ENCODE measurements at places on chromosomes 16 and 17.

DNA sequence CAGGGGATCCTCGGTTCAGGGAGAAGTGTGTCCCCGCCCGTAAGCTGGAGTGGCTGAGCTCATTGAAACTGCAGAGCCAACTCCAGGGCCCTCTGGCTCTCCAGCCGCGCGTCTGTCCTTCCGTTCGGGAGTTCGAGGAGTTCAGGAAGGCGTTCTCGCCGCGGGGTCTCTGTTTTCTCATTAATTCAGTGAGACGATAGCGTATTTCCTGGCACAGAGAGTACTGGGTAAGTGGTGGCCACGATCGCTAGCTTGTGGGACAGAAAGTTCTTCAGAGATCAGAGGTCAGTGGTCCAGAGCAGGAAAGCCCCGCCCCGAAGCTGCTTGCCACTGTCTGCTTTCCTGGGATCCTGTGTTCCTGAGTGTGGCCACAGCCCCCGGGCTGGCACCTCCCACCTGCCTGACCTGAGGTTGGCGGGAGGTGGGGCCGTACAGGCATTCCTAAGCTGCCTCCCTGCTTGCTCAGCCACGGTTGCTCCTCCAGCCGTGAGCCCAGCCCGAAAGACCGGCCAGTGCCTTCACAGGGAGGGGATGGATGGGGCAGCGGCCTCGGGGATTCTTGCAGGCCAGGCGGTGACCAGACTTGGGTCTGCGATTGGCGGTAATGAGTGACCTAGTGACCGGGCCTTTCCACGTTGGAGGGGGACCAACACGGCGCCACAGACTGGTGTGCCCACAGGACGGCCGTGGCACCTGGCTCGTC, 8.9 kb downstream of the BAIAP2 start:
- no peak for DNase-seq

DNA sequence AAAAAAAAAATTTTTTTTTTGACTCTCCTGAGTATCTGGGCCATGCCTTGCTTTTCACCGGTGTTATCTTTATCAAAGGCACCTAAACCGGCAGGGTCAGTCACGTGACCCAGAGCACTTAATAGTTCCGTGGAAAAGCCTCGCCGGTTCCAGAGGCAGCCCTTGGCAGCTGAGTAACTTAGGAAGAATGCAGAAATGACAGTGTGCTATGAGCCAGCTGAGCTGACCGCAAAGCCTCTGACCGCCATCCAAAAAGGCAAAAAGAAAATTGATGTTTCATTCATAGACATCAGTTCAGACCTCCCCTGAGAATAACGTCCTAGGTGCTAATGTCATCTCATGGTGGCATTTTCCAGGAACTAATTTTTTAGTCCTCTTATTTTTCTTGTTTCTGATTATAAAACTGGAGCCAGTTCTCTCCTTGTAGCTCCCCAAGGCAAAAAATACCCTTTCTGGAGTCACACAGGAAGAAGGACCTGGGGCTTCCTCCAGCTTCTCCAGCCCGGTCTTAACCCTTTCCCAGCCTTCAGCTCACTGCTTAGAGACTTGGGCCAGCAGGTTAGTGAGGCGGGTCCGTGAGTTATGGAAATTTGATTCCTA, 122.6 kb downstream of the SOCS1 start:
- DNase-seq = no peak

DNA sequence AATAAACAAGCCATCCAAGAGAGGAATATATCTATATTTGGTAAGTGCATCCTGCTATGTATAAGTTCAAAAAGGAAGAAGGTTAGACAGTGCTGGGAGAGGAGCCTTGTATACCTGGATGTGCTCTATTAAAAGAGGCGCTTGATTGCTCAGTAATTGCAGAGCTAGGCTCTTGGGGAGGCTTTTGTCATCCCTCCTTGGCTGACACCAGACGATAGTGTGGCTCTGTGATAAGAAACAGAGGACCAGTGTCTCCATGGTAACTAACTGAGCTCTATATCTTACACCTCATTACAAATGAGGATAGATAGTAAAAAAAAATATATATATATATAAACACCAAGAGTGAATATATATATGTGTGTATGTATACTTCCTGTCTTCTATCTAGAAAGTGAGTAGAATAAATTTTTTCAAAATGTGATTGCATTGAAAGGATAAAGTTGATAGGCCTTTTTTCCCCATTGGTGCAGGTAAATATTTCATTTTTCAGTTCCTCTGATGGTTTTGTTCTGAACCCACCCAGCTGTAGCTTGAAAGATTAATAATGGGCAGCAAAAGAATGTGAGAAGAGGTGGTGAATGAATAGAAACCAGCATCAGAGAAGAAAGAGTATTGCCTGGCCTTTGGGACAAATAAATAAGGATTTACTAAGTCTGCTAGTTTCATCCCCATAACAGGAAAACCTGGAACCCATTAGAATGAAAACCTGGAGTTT, 303.7 kb downstream of the ZFHX3 start:
- peak; percentile 24 for DNase-seq

DNA sequence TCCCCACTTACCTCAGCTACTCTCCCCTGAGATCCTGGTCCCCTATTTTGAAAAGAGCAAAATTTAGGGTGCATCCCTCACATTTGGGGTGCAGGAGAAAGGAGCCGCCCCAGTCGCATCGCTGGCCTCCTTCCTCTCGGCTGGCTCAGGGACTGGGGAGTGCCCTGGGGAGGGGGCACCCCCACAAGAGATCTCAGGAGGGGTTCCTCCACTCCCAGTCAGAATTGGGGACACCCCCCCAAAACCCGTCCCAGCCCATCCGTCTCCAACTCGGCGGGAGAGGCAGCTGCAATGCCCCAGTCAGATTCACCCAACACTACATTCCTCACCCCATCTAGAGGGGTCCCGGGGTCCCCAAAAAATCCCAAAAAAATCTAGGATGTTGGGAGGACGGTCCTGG, 3.5 kb upstream of the BCL6B start:
- DNase-seq = no peak

DNA sequence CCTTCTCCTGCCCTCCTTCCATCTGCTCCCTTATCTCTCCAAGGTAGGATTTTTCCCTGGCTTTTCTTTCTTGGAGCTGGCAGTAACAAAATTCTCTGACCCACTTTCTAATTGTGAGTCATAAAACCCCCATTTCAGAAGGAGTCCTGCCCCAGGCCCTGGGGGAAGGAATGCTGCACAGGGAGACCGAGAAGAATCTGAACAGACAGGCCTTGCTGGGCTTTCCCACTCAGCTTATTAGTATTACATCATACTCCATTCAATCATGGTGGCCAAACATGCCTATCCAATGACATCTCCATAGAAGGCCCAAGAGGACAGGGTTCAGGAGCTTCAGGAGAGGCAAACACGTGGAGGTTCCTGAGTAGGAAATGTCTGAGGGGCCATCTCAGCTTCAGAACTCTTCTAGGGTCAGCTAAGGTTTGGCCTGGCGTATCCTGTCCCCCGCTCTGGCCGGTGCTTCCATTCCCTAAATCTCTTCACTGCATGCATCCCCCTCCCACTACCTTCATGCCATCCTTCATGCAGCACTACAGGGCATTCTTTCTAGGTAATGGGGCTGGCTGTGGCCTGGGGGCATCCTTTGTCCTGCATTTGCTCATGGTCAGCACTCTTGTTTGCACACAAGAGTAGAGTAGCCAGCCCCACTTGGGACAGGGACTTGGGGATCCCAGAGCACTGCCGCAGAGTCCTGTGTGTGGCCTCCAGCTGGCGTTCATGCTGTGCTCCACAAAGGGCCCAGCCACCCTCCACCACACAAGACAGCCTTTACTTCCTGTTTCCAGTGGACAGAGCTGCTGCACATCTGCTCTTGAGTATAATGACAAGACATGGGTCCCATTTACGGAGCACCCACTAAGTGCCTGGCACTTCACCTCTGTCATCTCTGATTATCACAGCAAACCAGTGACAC, 8.2 kb downstream of the SLC6A2 start:
- peak; percentile 2 for DNase-seq

- no peak for DNase-seq
These were observed 5.5 kb downstream of the MAP2K3 start for GRCh38 chr17:21289902-21290571.

DNA sequence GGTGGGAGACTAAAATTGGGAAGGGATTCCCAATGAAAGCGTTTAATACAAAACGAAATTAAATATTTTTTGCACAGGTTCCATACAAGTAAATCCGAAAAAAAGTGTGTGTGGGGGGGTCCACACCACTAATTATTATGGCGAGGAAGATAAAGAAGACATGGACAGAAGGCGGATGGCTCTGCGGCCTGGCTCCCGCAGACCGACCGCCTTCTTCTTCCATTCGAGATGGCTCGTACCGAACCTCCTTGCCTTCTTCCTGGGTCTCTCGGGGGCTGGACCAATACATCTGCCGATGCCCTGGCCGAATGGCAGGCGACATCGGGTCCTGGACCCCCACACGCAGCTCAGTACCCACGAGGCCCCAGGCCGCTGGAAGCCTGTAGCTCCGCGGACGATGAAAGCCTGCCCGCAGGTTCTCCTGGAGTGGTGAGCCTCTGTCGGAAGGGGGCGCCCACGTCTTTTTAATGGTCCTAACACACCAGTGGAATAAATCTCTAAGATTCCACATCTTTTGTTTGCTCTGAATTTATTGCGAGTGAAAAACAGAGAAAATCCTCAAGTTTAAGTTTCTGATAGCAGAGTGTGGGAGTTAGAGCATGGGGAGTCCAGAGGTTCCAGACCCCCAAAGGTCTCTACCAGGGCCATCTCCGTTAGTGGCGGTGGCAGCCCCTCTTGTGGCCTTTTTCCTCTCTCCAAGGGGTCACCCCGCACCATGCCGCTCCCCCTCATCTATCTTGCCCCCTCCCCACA, 1.4 kb downstream of the PRAC2 start:
- DNase-seq = peak; percentile 60

DNA sequence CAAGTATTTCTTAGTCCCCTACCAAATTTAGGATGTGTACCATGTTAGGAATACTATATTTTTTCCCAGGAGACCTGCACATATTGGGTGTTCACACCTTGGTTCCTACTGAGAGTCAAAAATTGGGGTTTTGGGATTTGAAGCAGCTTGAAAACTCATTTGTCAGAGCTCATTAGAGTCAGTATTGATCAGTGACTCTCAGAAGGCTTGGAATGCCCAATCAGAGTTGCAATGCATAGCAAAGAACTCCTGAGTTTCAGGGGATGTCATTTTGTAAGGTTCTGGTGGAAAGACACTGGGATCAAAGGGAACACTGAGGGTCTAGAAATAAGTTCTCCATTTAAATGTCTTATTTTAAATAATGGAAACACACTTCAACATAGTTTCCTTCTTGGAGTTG, 5.1 kb downstream of the HLF start:
- DNase-seq = no peak

- no peak for DNase-seq
These were observed 453 bp downstream of the MMP25 start for GRCh38 chr16:3046641-3047386.

DNA sequence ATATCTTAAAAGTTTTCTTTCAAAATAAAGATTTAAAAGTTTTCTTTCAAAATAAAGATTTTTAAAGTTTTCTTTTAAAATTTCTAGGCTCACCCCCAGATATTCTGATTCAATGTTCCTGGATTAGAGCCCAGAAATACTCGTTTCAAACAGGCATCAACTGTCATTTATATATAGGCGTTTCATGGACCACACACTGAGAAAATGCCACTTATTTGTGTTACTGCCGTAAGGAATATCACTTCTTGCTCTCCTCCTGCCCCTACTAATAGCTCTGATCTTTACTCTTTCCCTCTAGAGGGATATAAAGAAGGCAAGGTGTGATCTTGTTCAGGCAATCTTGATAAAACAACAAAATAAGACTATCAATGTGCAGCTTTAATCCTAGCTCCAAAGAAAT, 1324.1 kb downstream of the CDH8 start:
- no peak for DNase-seq

GRCh38 chr16:72992142-72992601, 55.8 kb downstream of the ZFHX3 start:
- DNase-seq = peak; percentile 52

- peak; percentile 31 for DNase-seq
These were observed 33.2 kb downstream of the SPHK1 start for GRCh38 chr17:76417499-76418143.

DNA sequence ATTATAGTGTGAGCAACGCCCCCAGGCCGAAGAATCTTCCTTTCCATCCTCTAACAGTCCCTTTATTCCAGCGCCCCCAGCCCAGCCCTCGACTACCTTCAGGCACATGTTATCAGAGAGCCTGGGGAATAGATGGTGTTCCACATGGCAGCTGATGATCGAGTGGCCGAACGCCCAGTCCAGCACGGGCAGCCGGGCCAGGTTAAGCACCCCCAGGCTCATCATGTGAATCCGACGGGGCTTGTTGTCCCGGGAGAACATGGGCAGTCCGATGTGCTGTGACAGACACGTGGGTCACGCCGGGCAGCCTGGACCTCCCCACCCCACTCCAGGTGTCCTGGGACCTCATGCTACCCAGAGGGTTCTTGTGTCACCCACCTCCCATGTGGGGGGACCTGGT, 6.5 kb upstream of the FDXR start:
- no peak for DNase-seq

- DNase-seq = no peak
These were observed 26.7 kb upstream of the ITGB4 start for GRCh38 chr17:75694536-75694935.

- no peak for DNase-seq
These were observed 6.4 kb upstream of the MYO1C start for GRCh38 chr17:1498869-1499268.

DNA sequence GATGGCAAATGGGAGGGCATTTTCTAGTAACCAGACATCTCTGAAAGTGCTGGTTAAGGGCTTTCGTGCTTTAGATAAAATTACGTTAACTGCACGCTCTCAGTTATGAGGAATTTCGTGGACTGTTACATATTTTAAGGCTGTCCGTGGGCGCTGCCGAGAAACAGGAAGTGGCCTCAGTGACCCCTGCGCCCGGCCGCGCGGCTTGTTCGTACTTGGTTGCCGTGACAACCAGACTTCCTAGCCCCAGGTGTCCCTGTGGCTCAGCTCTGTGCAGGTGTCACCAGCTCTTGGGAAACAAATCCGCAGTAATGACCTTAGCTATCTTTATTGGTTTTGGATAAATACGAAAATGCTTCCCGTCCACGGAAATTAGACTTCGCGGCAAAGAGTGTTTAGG, 52.7 kb downstream of the LMF1 start:
- peak; percentile 85 for DNase-seq

DNA sequence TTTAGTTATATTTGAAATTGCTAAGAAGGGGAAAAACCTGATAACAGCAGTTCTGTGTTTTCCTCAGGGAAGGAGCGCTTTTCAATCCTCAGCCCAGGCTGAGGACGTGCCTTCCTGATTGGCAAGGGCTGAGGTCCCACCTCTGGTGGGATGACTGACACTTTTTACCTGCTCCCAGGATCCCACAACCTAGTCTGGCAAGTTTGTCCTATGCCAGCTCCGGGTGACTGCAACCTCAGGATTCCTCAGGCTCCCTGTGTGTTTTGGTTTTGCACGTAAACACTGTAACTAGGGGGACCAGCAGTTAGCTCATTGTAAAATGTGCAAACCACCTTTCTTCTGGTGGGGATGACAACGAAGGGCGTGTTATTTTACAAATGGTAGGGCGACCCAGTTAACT, 7.5 kb downstream of the MARCHF10 start:
- peak; percentile 16 for DNase-seq

DNA sequence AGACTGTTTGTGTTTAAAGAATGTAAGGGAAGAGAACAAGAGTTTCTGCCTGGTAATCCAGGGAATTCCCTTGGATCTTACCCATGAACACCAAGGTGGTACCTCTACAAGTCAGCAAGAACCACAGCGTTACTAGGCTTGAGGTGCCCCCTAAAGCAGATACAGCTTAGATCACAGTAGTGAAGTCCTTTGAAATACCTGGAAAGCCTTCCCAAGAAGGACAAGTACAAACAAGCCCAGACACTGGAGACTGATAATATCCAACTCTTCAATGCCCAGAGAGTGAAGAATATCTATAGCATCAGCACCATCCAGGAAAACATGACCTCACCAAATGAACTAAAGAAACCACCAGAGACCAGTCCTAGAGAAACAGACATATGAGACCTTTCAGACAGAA, 3.8 kb upstream of the APPBP2 start:
- no peak for DNase-seq
